Ovary (tissue), 10 donors: ENCODE measurements at places on chromosomes 12 and 14. TPM values are rescaled to one million over a fixed set of nuclear protein-coding genes. Genes with fewer than 3 reads are reported as not detected.

EXOC3L4 gene
- total RNA-seq, result 0.54 TPM

DNAJC22 gene
- total RNA-seq, result not detected

ZC2HC1C gene
- total RNA-seq, result 0.76 TPM

RPL41 gene
- 6,111 TPM for total RNA-seq

NRXN3 gene
- 0.28 TPM for total RNA-seq

KRT2 gene
- total RNA-seq, result not detected

PHETA1 gene
- 20.6 TPM for total RNA-seq

FAM222A gene
- total RNA-seq, result 7.2 TPM

RNASE7 gene
- total RNA-seq, result not detected

NINJ2 gene
- total RNA-seq, result not detected

CCDC177 gene
- not detected for total RNA-seq

LYZ gene
- total RNA-seq, result 14.2 TPM

C14orf132 gene
- 17.5 TPM for total RNA-seq

TCL1B gene
- not detected for total RNA-seq

NTF3 gene
- total RNA-seq, result 9.4 TPM

TNS2 gene
- total RNA-seq, result 107 TPM

CRACR2A gene
- 5.8 TPM for total RNA-seq

SELPLG gene
- total RNA-seq, result 3.6 TPM

IFNG-AS1 gene
- not detected for total RNA-seq

ABCB9 gene
- 14.3 TPM for total RNA-seq

ADAM21 gene
- 0.20 TPM for total RNA-seq

DPY19L2 gene
- total RNA-seq, result 23.2 TPM

ARHGEF40 gene
- 52.4 TPM for total RNA-seq

PPFIA2 gene
- total RNA-seq, result 3.4 TPM

LMNTD1 gene
- total RNA-seq, result not detected

PRKD1 gene
- total RNA-seq, result 22.7 TPM

TTC6 gene
- not detected for total RNA-seq

TMEM260 gene
- total RNA-seq, result 21.2 TPM

GYS2 gene
- total RNA-seq, result 0.12 TPM

RNASE8 gene
- total RNA-seq, result not detected

SERPINA10 gene
- not detected for total RNA-seq

FBLN5 gene
- 145 TPM for total RNA-seq

GZMH gene
- 0.54 TPM for total RNA-seq

PPP1R1A gene
- total RNA-seq, result 18.9 TPM

KRT86 gene
- total RNA-seq, result not detected

TRIM9 gene
- 1.7 TPM for total RNA-seq

SCAF11 gene
- total RNA-seq, result 93.9 TPM

ALX1 gene
- 0.27 TPM for total RNA-seq

SLC7A7 gene
- total RNA-seq, result 7.1 TPM

SYCP3 gene
- total RNA-seq, result not detected

KRT1 gene
- total RNA-seq, result not detected

TAS2R8 gene
- not detected for total RNA-seq

ST8SIA1 gene
- 1.2 TPM for total RNA-seq

OR4E2 gene
- total RNA-seq, result not detected
